Ammon's horn (tissue), 1 donor: ENCODE measurements at places on chromosomes 3 and 15.

GRCh38 chr3:179853176-179853575 is 183.6 kb downstream of the PEX5L start:
- no peak for DNase-seq

DNA sequence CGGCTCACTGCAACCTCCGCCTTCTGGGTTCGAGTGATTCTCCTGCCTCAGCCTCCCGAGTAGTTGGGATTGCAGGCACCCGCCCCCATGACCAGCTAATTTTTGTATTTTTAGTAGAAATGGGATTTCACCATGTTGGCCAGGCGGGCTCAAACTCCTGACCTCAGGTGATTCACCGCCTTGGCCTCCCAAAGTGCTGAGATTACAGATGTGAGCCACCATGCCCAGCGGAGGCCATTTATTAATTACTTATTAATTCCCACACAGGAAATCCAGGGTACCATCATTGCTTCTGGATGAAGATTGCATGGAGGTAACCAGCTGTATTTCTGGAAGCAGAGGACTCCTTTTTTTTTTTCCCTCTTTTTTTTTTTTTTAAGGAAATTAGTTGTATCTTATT is 37.8 kb downstream of the MAP4 start:
- no peak for DNase-seq

DNA sequence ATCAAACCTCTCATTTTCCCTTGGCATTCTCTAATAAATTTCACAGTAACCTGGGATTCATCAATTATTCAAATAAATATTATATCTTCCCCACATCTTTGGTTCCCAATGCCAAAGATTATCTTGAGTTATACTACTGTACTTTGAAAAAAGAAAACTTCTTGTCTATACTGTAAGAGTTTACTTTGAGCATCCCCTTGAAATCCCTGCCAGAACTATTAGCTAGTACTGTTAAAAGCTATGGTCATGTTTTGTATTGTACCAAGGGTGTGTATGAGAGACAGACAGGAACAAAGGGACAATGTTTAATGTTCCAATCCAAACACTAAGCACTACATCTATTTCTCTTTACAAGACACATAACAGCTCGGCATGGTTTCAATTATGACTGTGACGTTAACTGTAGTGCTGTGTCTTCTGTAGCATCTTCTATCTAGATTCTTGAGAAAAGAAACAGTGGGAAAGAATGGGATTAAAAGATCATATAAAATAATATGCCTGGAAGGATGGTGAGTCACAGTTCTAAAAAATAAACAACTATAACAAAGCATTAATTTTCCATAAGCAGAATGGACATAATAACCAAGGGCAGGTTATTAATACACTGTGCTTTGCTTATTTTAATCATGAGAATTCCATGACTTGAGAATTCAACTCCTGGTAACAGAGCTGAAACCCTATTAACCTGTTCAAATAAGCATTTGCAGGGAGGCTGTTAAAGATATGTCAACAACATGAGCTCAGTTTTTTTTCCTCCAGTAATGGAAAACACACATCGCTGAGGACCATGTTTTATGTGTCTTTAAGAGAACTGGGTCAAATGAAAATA is 71.1 kb downstream of the ALDH1A2 start:
- DNase-seq: no peak

DNA sequence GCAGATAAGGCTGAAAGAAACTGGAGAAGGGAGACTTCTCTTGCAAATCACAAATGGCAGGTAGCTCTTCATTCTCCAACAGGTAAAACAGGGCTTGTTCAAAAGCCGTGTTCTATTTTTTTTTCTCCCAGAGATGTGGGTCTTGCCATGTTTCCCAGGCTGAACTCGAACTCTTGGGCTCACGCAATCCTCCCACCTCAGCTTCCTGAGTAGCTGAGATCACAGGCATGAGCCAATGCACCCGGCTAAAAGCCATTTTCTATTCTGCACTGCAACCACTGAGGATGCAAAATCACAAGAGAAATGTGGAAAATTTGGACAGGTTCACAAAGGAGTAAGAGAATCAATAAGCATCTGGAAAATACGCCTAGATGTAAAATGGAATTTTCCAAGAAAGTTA is 19.5 kb downstream of the EIF4E3 start:
- DNase-seq: no peak

- DNase-seq: no peak
Observed at GRCh38 chr15:80267658-80268057, 15.6 kb upstream of the CTXND1 start.
